Breast epithelium (tissue), 4 donors: ENCODE measurements at places on chromosomes 7 and 10. TPM values are rescaled to one million over a fixed set of nuclear protein-coding genes. Genes with fewer than 3 reads are reported as not detected.

Gene PNLIPRP2
- not detected for total RNA-seq

Gene VDAC2
- total RNA-seq: 127 TPM

Gene MRLN
- total RNA-seq: not detected

Gene KLF14
- 0.80 TPM for total RNA-seq

Gene GIMAP7
- 9.4 TPM for total RNA-seq

Gene C10orf67
- not detected for total RNA-seq

Gene TEX36
- not detected for total RNA-seq

Gene ANKRD7
- total RNA-seq: not detected

Gene ABCB4
- 1.3 TPM for total RNA-seq

Gene SFTPA1
- not detected for total RNA-seq

Gene CASP7
- 19.0 TPM for total RNA-seq

Gene IQUB
- 8.2 TPM for total RNA-seq

Gene RAPGEF5
- total RNA-seq: 41.9 TPM

Gene GPR15LG
- 1.3 TPM for total RNA-seq

Gene IFIT1B
- not detected for total RNA-seq

Gene CYP3A7
- total RNA-seq: 1.5 TPM

Gene IGF2BP3
- not detected for total RNA-seq

Gene ANKRD2
- total RNA-seq: not detected

Gene PTER
- 22.6 TPM for total RNA-seq

Gene GRID2IP
- 0.88 TPM for total RNA-seq

Gene FKBP6
- not detected for total RNA-seq

Gene TYW1B
- 7.2 TPM for total RNA-seq

Gene CPA5
- total RNA-seq: not detected

Gene ARHGAP21
- total RNA-seq: 67.5 TPM

Gene WAC
- total RNA-seq: 142 TPM

Gene ANKIB1
- total RNA-seq: 61.3 TPM

Gene PDE1C
- total RNA-seq: 18.7 TPM

Gene NRCAM
- 3.3 TPM for total RNA-seq

Gene NPFFR1
- total RNA-seq: not detected

Gene HTR5A
- not detected for total RNA-seq

Gene OPALIN
- total RNA-seq: not detected

Gene CLDN3
- 81.6 TPM for total RNA-seq

Gene MYL10
- total RNA-seq: not detected

Gene NRP1
- 76.0 TPM for total RNA-seq

Gene NUDT5
- total RNA-seq: 49.3 TPM

Gene ATOH7
- not detected for total RNA-seq

Gene TWIST1
- 99.5 TPM for total RNA-seq

Gene ALOX5
- total RNA-seq: 49.0 TPM

Gene BICC1
- total RNA-seq: 24.3 TPM

Gene SLC25A40
- 34.1 TPM for total RNA-seq

Gene HOXA2
- total RNA-seq: 0.80 TPM

Gene CPEB3
- total RNA-seq: 3.8 TPM

Gene FEZF1
- not detected for total RNA-seq

Gene FLNC
- total RNA-seq: 5.1 TPM

Gene GCK
- not detected for total RNA-seq

Gene EN2
- 0.33 TPM for total RNA-seq

Gene PON1
- total RNA-seq: 0.29 TPM

Gene NKX2-3
- total RNA-seq: 0.15 TPM

Gene HOXA3
- 4.6 TPM for total RNA-seq
